ENCODE measurements at places on chromosomes 16 and 17. TPM values are rescaled to one million over a fixed set of nuclear protein-coding genes. Genes with fewer than 3 reads are reported as not detected.

The MRPL10 gene
- 40.9 TPM for total RNA-seq

DNA sequence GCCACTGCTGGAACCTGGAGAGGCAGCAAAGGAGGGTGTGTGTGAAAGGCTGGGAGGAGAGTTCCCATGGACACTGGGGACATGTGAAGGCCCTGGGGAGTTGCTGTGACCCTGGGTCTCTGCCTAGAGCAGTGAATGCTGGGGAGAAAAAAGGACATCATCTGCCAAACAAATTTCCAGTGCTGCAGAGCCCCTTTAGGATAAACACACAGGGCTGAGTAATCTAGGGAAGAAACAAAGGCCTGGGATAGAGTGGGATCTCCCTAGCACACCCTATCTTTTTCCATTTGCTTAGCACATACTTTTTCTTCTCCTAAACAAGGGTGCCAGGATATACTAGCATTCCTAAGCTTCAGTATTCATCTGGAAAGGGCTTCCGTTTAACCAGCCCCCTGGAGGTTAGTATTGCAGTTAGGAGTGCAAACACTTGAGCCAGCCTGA is 3.3 kb upstream of the HIGD1B start:
- peaks cover 2% of the 10 kb centered on the region for H3K27me3 ChIP-seq
- peak overlapping the region; percentile 36 for H3K27ac ChIP-seq
- no peaks in the 10 kb centered on the region for H3K36me3 ChIP-seq
- DNase-seq, result no peak

DNA sequence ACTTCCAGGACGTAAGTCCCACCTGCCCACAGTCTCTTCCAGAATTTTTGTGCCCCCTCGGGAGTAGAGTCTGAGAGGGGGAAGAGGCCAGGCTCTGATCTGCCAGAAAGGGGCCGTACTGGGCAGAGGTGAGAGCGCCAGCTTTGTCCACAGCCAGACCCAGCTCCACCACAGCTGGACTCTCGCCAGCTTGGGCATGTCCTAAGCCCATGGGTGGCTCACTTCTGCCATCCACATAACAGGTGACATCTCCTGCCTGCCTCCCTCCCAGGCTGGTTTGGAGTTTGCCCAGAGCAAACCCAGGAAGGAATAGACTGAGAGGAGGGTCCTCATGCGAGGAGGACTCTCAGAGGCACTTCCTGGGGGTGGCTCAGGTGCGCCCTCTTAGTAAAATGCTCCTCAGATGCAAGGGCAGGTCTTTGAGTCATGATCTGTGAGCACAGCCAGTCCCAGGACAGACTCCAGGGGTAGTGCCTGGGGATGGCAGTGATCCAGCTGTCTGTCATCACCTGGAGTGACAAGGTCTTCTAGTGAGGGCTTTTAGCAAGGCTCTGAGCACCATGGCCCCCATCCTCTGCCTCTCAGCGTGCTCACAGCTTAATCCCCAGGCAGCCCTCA is 89.2 kb downstream of the AMFR start:
- H3K27me3 ChIP-seq, result peaks cover 5% of the 10 kb centered on the region
- no peak overlapping the region for H3K27ac ChIP-seq
- no peak overlapping the region for H3K4me3 ChIP-seq
- H3K4me1 ChIP-seq, result peaks cover 6% of the 10 kb centered on the region
- no peaks in the 10 kb centered on the region for H3K36me3 ChIP-seq
- DNase-seq, result no peak

DNA sequence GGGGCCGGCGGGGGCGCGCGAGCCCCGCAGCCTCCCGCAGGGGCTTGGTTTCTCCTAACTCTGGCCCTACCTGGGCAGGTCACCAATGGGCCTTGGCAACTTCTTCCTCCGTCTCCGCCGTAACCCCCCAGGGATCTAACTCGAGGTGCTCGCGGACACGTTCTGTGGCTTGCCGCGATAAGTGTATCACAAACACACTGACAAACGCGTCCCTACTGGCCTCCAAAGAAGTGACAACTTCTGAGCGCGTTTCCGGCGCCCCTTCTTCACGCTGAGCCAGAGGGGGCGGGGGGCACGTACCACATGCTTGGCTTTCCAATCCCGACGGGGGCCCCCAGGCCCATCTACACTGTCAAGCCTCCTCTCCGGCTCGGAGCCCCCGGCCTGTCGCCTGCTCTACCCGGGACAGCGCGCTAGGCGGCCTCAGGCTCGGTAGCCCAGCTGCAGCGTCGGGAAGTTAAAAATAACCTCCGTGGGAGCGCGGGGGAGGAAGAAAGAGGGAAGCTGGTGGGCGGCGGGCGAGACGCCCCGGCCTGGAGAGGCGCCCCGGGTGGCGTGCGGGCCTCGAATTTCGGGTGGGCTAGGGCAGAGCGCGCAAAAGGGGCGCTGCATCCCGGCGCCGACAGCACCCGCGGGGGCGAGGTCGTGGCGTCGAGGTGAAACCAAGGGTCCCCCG is 725 bp upstream of the SPHK1 start:
- peak overlapping the region; percentile 90 for H3K4me3 ChIP-seq
- peaks cover 27% of the 10 kb centered on the region for H3K4me1 ChIP-seq
- peak overlapping the region; percentile 89 for H3K27ac ChIP-seq
- peaks cover 18% of the 10 kb centered on the region for H3K36me3 ChIP-seq

DNA sequence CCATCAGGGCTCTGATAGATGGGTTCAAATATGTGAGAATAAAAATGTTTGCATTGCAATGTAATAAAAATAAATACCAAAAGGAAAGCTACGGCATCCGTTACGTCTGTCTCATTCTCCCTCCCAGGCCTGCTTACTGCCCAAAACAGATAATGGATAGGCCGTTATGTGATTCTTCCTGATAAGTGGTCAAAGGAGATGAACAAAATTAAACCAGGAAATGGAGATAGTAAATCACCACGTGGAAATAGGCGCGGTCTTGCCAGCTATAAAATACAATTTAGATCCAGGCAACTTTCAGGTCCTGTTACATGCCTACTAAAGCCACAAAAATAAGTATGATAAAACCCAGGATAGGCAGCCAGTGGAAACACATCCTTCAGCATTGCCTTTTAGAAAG is 49.5 kb upstream of the CCL1 start:
- H3K36me3 ChIP-seq, result no peaks in the 10 kb centered on the region
- no peak overlapping the region for H3K27ac ChIP-seq
- H3K4me1 ChIP-seq, result peaks cover 7% of the 10 kb centered on the region

DNA sequence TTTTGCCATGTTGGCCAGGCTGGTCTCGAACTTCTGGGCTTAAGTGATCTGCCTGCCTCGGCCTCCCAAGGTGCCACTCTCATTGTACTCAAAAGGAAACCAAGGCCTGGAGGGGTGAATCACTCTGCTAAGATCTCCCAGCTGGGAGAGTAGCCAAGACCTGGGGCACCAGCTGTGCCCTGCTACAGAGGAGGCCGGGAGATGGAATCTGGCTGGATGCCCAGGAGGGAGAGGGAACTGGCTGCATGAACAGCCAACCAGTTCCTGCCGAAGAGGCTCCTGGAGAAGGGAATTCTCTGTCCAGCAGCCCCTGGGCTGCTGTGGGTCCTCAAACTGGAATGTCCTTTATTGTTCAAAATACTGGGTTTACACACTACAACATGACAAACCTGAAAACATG is 238.7 kb upstream of the CIBAR2 start:
- H3K4me1 ChIP-seq, result peaks cover 58% of the 10 kb centered on the region
- peak; percentile 95 for DNase-seq
- H3K4me3 ChIP-seq, result peak overlapping the region; percentile 56
- H3K36me3 ChIP-seq, result peaks cover 17% of the 10 kb centered on the region
- H3K27ac ChIP-seq, result peak overlapping the region; percentile 80

Data from HFFc6 (cell line).